ENCODE measurements at places on chromosomes 2 and 18.

GRCh38 chr2:129781749-129782632 is 197.5 kb upstream of the RAB6C start:
- no peak for DNase-seq

- DNase-seq, result no peak
Measured at GRCh38 chr2:74471332-74472065, 981 bp downstream of the MRPL53 start.

- no peak for DNase-seq
Measured at GRCh38 chr18:11587846-11588245, 21.6 kb upstream of the SLC35G4 start.

- no peak for DNase-seq
Measured at GRCh38 chr2:158620656-158621055, 163.9 kb downstream of the PKP4 start.

DNA sequence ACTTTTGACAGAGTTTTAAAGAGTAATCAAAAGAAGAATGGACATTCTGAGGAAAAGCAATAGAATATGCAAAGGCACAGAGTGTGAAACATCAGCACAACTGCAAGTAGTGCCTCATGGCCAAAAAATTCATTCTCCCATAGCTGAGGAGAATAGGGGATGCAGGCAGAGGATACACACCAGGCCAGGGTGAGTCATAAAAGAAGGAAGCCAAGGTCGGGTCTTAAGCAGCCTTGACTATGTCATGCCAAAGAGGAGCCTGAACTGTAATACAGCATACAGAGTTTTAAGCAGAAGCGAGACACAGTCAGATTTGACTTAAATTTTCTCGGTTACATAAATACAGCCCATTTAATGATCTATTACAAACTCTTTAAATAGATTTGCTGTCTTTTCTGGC is 165.0 kb downstream of the LNPK start:
- no peak for DNase-seq

GRCh38 chr2:101349893-101350662 is 37.2 kb downstream of the CREG2 start:
- DNase-seq, result no peak

DNA sequence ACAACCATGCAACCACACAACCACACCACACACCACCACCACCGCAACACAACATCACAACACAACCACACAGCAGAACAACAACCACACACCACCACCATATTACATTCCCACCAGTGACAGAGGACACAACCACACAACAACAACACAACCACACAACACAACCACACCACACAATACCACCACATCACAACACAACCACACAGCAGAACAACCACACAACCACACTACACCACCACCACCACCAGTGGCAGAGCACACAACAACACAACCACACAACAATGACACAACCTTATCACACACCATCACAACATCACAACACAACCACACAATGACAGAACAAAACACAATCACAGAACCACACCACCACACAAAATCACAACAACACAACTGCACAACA is 313.0 kb upstream of the MYT1L start:
- no peak for DNase-seq

All from NCI-H1417 treated with DMSO at 0.1 percent for 48 hours (cell line).